Spinal cord (tissue), 10 donors: ENCODE measurements at places on chromosomes 3 and 15. TPM values are rescaled to one million over a fixed set of nuclear protein-coding genes. Genes with fewer than 3 reads are reported as not detected.

The PLA2G4E gene
- total RNA-seq, result not detected

The OR5K2 gene
- total RNA-seq, result not detected

The STX19 gene
- 0.17 TPM for total RNA-seq

The FRMD5 gene
- total RNA-seq, result 8.9 TPM

The SPINK8 gene
- total RNA-seq, result 1.0 TPM

The FOXL2 gene
- total RNA-seq, result 1.2 TPM

The GOLGA8Q gene
- 1.8 TPM for total RNA-seq

The LYZL4 gene
- total RNA-seq, result not detected

The CILP gene
- 0.94 TPM for total RNA-seq

The SCN11A gene
- 44.3 TPM for total RNA-seq

The CSK gene
- total RNA-seq, result 26.6 TPM

The UBAP1L gene
- 5.8 TPM for total RNA-seq

The GUCA1C gene
- total RNA-seq, result not detected

The LTK gene
- total RNA-seq, result 0.17 TPM

The DUOXA2 gene
- total RNA-seq, result not detected

The ACAN gene
- total RNA-seq, result 11.5 TPM

The SLC28A2 gene
- total RNA-seq, result not detected

The CCDC54 gene
- 0.30 TPM for total RNA-seq

The ZNF860 gene
- 2.7 TPM for total RNA-seq

The ASB14 gene
- 0.50 TPM for total RNA-seq

The CELF6 gene
- 8.5 TPM for total RNA-seq

The PP2D1 gene
- not detected for total RNA-seq

The WDR93 gene
- total RNA-seq, result 3.9 TPM

The CIP2A gene
- total RNA-seq, result 19.8 TPM

The CFAP91 gene
- total RNA-seq, result 8.8 TPM

The STRIT1 gene
- total RNA-seq, result 0.59 TPM

The CPNE4 gene
- 12.9 TPM for total RNA-seq

The GOLGA8T gene
- total RNA-seq, result 0.83 TPM

The STOML1 gene
- 26.8 TPM for total RNA-seq

The DISP2 gene
- 13.3 TPM for total RNA-seq

The RHO gene
- total RNA-seq, result not detected

The CHST13 gene
- total RNA-seq, result not detected

The CLDN11 gene
- total RNA-seq, result 328 TPM

The CYP19A1 gene
- total RNA-seq, result 1.4 TPM

The ERICH6 gene
- 0.40 TPM for total RNA-seq

The DUOX1 gene
- total RNA-seq, result 0.22 TPM

The RTP1 gene
- total RNA-seq, result 0.61 TPM

The ANKRD28 gene
- 89.3 TPM for total RNA-seq

The DLL4 gene
- 7.5 TPM for total RNA-seq

The CCR3 gene
- total RNA-seq, result 0.20 TPM

The C3orf38 gene
- 57.2 TPM for total RNA-seq

The TMEM158 gene
- 3.2 TPM for total RNA-seq

The B3GALNT1 gene
- total RNA-seq, result 101 TPM

The SPRED1 gene
- 36.8 TPM for total RNA-seq

The RHCG gene
- total RNA-seq, result 0.79 TPM

The TTLL13 gene
- total RNA-seq, result 0.28 TPM

The LRRC15 gene
- total RNA-seq, result 0.06 TPM

The SCAANT1 gene
- not detected for total RNA-seq

The GABRA5 gene
- total RNA-seq, result 30.6 TPM

The SERPINI2 gene
- total RNA-seq, result 5.7 TPM

The TRIM42 gene
- total RNA-seq, result not detected

The LHFPL4 gene
- total RNA-seq, result 14.5 TPM

The ZMYND10 gene
- total RNA-seq, result 8.8 TPM

The ISG20 gene
- 2.0 TPM for total RNA-seq

The STRA6 gene
- total RNA-seq, result 69.0 TPM

The COL6A5 gene
- 0.06 TPM for total RNA-seq

The PRTG gene
- 11.9 TPM for total RNA-seq

The DCLK3 gene
- 11.8 TPM for total RNA-seq

The CYP1A1 gene
- total RNA-seq, result 0.89 TPM
